ENCODE measurements at places on chromosomes 7 and 10.

DNA sequence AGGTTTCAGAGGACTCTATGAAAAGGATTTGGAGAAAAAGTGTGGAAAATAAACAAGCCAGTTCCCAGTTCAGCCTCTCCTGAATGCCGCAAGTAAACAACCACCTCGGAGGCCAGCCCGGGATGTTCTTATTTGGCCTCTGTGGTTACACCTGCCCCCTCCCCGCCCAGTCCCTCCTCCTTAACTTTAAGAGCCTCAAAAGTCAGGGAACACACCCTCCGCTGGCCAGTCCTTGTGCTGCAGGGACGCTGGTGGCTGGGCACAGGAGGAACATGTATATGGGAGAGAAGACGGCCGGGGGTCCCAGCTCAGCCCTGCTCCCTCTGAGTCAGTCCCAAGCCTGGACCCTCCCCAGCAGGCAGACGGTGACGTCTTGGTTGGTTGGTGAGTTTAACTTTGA, 6.1 kb downstream of the CHST3 start:
- peak; percentile 93 for DNase-seq

DNA sequence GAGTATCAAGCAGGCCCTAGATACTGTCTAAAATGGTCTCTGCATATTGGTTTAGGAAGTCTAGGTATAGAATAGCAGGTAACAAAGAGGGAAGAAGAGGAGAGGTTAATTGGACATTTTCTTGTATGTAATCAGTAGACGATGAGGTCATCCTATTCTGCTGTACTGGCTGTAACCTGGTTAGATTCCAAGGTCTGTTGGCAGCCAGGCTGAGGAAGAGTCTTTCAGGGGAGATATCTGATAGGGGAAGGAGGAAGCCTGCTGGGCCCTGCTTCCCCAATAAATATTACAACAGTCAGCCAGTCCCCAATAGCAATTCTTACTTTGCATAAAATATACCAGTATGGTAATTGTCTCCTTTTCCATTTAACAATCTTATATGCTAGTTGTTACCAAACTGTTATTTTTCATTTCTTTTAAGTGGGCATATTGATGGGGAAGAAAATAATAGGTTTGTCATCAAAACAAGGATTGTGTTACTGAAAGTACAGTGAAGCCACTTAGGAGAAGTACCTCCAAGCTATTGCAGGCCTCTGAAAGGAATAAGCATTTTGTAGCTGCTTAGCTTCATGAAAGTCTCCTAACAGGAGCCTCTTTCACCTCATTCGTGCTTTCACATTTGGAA, 186.4 kb downstream of the LRRC4 start:
- DNase-seq, result no peak

GRCh38 chr10:680146-680545, 9.3 kb downstream of the DIP2C start:
- no peak for DNase-seq

DNA sequence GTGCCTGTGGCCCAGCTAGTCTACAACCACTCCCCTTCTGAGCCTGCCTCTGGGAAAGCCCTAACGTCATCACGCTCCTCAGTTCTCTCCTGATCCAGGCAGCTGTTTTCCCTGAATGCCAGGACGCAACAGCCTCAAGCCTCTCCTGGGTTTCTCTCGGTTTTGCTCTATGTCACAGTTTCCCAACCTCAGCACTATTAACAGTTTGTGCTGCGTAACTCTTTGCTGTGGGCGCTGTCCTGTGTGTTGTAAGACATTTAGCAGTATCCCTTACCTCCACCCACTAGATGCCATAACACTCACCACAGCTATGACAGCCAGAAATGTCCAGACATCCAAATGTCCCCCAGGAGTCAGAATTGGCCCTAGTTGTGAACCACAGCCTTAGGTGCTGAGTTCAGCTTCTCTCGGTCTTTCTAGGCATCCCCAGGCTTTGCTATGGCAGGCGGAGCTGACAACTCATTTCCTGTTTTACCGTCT, 226.3 kb upstream of the NPVF start:
- no peak for DNase-seq

GRCh38 chr7:112981966-112982365, 104.7 kb downstream of the GPR85 start:
- DNase-seq, result no peak

DNA sequence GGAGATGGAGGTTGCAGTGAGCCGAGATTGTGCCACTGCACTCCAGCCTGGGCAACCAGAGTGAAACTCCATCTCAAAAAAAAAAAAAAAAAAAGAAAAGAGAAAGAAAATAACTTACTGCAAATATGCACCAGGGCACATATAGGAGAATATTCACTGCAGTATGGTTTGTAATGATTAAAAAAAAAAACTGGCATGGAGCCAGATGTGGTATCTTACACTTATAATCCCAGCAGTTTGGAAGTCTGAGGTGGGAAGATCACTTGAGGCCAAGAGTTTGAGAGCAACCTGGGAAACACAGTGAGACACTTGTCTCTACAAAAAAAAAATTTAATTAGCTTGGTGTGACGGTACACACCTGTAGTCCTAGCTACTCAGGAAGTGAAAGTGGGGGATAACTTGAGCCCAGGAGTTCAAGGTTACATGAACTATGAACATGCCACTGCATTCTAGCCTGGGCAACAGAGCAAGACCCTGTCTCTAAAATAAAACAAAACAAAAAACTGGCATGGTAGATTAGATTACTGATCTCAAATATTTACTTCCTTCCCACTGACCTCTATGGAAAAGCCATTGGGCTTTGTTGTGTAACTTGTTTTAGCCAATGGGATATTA, 85.6 kb downstream of the MICU1 start:
- no peak for DNase-seq

- no peak for DNase-seq
Observed at GRCh38 chr7:117944886-117945285, 71.6 kb upstream of the CTTNBP2 start.

GRCh38 chr10:125001313-125002046, 59.6 kb downstream of the ZRANB1 start:
- DNase-seq, result peak; percentile 44
